CD4-positive, alpha-beta T cell treated with Interleukin-10 for 1 hour (primary cell): ENCODE measurements at places on chromosomes 16 and 17.

GRCh38 chr16:13397126-13397525 lies 495.7 kb downstream of the SHISA9 start:
- DNase-seq: no peak

DNA sequence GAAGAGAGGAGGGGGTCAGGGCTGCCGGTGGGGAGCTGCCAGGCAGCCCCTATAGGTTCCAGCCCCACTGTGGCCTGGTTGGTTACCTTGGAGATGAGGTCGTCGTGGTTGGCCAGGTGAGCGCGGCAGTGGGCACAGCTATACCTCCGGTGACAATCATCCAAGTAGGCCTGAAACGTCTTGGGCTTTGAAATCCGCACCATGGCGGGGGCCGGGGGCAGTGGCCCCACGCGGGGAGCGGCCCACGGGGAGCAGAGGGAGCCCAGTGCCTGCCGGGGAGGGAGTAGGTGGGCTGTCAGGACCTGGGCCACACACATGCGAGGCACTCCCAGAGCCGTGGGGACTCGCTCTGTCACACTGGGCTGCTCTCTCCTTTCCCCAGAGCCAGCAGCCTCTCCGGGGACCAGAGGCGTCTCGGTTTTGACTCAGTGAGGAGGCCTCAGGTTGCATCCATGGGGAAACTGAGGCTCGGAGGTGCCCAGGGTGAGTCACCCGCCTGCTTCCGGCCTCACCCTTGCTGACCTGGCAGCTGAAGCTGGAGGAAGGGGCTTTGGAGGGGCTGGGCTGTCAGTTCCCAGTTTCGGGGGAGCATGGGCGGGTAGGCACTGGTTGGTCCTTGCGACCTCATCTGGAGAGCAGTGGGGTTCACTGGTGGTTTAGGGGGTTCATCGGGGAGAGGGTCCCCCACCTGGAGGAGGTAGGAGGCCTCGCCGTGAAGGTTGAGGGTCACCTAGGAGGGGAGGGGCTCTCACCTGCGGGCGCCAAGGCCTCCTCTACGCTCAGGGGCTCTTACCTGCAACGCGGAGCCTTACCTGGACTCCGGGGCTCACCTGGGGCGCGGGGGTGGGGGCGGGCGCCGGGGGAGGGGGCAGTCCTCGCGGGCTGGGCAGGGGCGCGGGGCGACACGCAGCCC lies 591 bp downstream of the YPEL3 start:
- DNase-seq: no peak

DNA sequence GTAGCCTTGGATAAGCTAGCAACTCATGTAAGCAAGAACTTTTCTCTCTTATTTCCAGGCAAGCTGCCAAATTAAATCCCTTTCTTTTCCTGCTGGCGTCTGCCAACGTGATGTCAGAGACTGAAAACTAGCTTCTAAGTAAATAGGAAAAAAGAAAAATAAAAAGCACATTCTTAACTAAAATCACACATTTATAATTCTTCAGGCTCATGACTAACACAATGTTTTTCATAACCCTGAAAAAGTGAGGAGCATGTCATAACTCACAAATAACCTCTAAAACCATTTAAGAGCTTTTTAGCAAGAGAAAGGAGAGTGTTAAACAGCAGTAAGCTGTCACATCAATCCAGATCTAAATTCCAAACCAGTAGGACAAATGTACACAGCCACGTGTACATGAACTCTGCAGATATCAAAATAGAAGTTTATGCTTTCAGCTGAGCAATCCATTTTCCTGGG lies 110.0 kb downstream of the N4BP1 start:
- DNase-seq: no peak

DNA sequence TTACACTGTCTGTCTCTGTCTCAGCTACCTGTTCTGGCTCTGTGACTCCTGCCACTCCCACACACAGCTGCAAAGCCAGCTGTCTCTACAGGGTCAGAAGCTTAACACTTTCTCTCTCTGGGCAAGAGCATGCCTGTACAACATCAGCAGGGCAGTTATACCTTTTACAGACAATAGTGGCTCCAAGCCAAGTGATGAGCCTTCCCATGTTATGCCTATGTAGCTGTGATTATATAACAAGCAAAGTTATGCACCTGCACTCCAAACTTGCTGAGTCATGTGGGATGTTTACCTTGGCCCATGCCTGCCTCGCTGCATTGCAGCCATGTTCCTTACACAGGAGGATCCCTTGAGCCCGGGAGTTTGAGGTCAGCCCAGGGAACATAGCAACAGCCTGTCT lies 31.8 kb upstream of the APPBP2 start:
- DNase-seq: no peak

GRCh38 chr17:82396601-82397435 lies 21.3 kb upstream of the HEXD start:
- DNase-seq: no peak

DNA sequence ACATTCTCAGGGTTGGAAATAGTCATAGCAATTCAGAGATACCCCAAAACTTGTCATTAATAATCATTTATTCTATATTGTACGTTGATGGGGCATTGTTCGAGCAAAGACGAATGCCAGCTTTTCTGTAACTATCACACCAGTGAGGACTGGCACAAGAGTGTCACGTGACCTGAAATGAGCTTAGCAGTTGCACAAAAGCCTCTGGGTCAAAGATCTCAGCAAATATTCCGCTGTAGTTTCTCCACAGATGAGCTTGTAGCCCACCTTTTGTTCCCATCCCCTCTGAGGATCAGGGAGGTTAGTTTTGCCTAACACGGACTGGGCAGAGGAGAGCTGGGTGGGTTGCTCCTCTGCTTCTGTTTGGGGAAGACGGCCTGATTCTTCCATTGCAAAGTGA lies 18.2 kb downstream of the IRX3 start:
- no peak for DNase-seq

- DNase-seq: peak; percentile 31
Measured at GRCh38 chr17:79923974-79924638, 84.9 kb upstream of the CBX4 start.

DNA sequence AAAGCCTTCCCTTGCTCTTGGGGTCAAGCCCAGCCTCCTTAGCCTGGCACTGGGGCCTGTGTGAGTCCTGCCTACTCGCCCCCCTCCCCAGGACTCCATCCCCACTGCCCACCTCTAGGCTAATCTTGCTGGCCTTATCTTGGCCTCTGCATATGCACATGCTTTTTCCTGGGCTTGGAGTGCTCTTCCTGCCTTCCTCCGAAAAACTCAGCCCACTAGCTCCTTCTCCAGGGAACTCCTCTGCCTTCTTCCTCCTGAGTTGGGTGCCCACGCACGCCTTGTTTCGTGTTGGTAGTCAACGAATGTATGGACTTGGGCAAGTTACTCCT lies 16.5 kb downstream of the TBX2 start:
- no peak for DNase-seq

GRCh38 chr17:6415616-6416015 lies 19.3 kb downstream of the AIPL1 start:
- DNase-seq: no peak

GRCh38 chr17:42266462-42266861 lies 9.7 kb downstream of the STAT5B start:
- DNase-seq: no peak

DNA sequence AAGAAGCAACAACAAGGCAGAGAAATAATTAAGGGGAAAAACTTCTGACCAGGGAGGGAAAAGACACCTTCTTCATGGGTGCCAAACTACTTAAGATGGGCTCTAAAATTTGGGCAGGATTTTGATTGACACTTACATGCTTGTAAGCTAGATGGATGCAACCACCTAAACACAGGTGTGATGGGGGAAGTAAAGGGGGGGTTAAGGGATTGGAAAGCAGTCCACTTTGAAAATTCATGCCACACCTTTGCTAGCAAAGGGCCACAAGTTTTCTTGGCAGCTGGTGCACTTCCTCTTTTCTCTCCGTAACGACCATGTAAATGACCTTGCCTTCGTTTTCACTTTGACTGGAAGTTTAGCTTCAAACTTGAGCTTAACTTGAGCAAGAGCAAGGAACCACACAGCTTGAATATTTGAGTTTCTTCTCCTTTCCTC lies 14.3 kb upstream of the PRKAR1A start:
- peak; percentile 31 for DNase-seq

- DNase-seq: no peak
Measured at GRCh38 chr17:65600518-65600917, 39.1 kb upstream of the AXIN2 start.

DNA sequence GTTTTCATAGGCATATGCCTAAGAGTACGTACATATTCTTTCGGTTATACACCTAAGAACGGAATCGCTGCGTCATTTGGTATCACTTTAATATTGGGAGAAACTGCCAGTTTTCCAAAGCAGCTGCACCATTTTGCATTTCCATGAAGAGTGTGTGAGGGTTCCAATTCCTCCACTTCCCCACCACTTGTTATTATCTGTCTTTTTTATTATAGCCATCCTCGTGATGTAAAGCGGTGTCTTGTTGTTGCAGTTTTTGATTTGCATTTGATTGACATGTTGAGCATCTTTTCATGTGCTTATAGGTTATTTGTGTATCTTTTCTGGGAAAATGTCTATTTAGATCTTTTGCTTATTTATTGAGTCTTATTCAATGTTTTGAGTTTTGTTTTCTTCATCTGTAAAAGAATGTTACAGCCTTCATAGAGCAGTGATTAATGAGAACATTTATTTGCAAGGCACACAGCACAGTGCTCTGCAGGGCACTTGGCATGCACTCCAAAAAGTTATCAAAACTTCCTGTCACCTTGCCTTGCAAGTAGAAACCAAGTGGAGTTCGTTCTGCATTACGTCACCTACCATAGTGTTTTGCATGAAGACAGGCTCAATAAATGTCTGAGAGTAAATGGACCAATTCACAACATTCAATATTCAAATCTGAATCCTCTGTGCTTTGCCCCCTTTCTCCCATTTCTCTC lies 26.6 kb upstream of the ST6GALNAC1 start:
- DNase-seq: peak; percentile 20

DNA sequence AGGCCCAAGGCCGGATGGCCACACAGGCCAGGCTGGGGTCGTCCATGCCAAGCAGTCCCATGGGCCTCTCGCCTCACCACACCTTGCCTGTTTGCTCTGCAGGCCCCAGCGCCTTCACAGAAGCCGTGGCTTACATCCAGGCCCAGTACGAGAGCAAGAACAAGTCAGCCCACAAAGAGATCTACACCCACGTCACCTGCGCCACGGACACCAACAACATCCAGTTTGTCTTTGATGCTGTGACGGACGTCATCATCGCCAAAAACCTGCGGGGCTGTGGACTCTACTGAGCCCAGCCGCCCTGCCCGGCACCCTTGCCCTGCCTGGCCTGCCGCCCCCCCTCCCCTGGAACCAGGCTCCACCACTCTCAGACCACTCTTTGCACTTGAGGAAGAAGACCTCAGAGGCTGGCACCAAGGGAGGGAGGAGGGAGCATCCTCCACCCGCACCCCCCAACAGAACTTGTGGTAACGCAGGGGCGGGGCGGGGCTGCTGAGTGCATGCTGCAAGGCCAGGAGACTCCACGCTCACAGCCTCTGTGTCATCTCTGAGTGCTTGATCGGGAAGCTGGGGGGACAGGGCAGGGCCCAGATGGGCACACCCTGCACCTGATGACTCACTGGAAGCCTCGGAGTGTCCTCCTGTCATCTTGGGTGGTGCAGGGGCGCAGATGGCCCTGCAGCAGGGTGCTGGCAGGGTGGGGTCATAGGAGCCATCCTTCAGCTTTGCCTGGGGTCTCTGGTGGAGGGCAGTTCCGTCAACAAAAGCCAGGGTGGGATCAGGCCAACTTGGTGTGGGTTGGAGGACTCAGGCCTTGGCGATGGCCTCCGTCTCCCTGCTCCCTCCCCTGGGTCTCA lies 81.5 kb downstream of the AMFR start:
- DNase-seq: no peak

GRCh38 chr17:8489841-8490240 lies 54.2 kb downstream of the NDEL1 start:
- DNase-seq: no peak

GRCh38 chr17:39605492-39606433 lies 2.0 kb downstream of the NEUROD2 start:
- DNase-seq: no peak

- DNase-seq: no peak
Measured at GRCh38 chr16:78446992-78447563, 347.6 kb downstream of the WWOX start.

GRCh38 chr16:14057878-14058382 lies 13.2 kb upstream of the MRTFB start:
- no peak for DNase-seq

DNA sequence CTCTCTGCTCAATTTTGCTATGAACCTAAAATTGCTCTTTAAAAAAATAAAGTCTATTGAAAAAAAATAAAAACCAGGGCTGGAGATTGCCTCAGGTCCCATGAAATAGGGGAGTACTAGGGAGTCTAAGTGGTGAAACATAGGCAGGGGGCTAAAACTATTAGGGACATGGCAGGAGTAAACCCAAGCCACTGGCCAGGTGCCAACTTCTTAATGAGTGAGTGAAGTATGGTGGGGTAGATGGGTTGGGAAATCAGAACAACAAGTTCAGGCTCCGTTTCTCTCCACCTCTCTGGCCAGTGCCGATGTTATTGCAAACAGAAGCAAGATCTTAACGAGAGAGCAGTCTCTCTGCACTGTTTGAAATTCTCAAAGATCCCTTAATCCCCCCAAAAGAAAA lies 322.4 kb upstream of the CDH5 start:
- DNase-seq: no peak

DNA sequence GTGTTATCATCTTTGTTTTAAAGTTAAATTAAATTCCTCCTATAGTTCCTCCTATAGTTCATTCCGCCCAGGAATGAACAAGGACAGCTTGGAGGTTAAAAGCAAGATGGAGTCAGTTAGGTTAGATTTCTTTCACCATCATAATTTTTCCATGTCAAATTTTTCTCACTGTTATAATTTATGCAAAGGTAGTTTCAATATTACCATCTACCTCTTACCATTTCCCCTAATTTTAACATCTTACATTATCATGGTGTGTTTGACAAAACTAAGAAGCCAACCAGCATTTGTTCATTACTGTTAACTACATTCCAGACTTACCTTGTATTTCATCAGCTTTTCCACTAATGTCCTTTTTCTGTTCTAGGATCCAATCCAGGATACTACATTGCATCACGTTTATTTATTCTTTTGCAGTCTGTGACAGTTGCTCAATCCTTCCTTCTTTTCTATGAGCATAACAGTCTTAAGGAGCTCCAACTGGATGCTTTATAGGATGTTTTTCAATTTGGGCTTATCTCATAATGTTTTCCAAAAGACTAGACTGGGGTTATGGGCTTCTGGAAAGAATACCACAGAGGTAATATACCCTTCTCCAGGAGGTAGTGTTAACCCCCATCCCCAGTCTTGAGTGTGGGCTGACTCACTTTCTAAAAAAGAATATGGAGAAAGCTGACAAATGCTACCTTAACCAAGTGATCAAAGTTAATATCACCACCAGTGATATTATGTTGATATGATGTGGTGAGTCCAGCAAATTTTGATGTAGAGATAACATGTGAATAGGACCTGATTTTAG lies 158.5 kb downstream of the PPM1E start:
- DNase-seq: no peak

DNA sequence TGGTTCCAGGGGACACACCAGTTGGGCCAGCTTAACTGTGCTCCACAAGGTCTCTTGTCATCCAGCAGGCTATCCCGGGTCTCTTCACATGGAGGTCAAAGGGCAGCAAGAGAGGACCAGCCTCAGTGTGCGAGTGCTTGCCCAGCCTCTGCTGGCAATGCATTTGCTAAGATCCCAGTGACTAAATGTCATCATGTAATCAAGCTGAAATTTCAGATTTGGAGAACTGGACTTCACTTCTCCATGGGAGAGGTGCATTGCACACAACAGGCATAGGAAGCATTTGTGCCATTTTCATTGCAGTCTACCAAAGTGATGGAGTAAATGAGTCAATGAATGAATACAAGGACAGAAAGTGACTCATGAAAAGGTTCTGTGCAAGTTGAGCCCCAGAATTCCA lies 51.2 kb upstream of the KDM8 start:
- DNase-seq: no peak

GRCh38 chr16:56532714-56533113 lies 12.9 kb upstream of the BBS2 start:
- DNase-seq: no peak
